OCI-M1 (cell line): ENCODE measurements at places on chromosomes 11 and 22.

- no peak for DNase-seq
These were observed 45.6 kb downstream of the C11orf58 start for GRCh38 chr11:16784097-16784496.

DNA sequence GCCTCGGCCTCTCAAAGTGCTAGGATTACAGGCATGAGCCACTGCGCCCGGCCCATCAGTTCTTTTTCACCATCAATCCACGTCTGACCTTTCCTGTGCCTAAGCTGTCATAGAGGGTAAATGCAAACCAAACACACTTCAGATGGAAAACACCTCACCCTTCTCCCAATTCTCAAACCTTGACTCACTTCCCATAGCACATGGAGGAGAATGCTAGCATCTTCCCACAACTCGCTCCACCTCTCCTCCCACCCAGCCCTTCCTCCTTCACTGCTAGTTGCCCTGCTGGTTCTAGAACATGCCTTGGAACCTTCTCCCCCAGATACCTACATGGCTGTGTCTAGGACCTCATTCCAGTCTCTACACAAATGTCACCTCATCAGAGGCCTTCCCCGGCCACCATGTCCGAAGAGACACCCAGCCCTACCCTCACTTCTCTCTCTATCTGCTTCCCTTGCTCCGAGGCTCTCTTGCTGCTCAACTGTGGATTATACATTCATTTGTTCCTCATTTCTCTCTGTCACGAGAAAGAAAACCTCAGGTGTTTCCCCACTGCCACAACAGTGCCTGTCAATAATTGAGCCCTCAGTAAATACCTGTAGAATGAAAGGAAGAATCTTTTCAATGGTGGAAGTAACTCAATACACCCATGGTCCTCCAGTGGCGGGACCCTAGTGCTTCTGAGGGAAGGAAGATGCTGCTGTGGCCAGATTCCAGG, 21.3 kb upstream of the NCF4 start:
- no peak for DNase-seq

- DNase-seq, result no peak
These were observed 942 bp upstream of the RPS6KA4 start for GRCh38 chr11:64357904-64358535.

GRCh38 chr11:8258784-8259183, 4.9 kb downstream of the LMO1 start:
- no peak for DNase-seq

DNA sequence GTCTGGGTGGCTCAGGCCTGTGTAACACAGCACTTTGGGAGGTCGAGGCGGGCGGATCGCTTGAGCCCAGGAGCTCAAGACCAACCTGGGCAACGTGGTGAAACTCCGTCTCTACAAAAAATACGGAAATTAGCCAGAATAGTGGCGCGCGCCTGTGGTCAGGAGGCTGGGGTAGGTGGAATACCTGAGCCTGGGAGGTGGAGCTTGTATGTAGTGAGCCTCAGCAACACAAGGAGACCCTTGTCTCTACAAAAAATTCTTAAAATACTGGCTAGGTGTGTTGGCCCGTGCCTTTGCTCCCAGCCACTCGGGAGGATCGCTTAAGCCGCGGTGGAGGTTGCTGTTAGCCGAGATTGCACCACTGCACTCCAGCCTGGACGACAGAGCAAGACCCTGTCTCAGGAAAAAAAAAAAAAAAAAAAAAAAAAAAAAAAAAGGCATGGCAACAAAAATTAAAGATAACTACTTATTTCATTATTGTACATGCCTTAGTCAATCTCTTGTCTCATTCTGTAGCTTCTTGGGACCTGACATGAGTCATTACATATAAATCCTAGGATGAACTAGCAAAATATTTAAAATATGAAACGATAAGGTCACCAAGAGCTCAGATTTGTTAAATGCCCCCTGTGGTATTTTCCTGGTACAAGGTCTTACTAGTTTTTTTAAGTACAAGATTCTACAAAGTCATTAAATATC, 1.1 kb downstream of the TAF1D start:
- peak; percentile 43 for DNase-seq

DNA sequence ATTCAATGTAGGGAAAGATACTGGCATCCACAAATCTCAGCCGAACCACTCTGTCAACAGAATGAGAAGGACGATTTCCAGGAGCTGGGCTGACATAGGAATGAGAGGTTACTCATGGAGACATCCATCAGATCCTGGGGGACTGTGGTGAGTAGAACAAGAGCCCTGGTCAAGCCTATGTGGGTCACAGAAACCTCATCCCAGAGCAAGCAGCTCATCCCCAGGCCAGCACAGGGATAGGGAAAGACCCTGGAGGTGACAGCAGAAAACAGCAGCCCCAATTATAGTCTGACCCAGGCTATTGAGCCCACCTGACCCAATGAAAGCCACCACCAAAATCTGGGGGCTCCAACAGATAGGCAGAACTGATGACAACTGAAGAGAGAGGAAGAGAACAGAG, 128.0 kb upstream of the SERPIND1 start:
- DNase-seq, result no peak

- peak; percentile 69 for DNase-seq
These were observed 30.9 kb downstream of the C22orf31 start for GRCh38 chr22:29030618-29031226.

DNA sequence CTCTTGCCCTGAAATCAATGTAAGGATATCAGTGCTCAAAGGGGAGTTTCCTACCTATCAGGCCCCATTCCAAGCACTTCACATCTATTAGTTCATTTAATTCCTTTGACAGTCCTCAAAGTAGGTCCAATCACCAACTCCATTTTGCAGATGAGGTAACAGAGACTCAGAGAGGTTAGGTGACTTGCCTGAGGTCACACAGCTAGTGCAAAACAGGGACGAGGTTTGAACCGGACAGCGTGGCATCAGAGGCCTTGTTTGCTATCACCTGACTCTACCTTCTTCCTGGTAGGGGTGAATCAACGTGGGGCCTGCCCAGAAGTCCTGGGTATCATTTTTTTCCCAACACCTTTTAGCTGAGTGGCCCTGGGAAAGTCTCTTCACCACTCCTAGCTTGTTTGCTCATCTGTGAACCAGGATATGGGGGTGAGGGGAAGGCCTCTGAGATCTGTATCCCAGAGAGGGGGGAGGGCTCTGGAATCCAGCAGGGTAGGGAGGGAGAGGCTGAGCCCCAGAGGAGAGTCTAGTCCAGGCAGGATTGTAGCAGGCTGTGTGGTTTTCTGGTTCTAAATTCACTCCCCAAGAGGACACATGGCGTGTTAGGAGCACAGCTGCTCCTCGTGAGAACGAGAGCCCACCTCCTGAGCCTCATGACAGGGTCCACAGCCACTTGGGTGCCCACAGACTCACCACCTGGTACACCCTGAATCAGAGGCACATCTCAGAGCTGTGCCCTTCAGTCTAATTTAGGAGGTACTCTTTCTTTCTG, 174.7 kb downstream of the MN1 start:
- DNase-seq, result no peak

DNA sequence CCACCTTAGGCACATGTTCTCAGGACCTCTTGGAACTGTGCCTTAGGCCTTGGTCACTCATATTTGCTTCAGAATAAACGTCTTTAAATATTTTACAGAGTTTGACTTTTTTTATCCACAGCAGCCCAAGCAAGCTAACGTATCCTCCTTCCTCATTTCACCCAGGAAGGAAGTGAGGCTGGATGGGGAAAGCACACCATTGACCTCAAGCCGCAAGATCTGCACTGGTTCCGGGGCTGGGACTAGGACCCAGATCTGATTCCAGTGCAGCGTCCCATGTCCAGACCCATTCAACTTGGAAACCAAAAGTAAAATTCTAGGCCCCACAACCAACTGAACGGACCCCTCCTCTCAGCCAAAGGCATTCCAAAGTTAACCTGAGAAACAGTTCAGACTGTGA, 2.4 kb upstream of the LGALS12 start:
- DNase-seq, result no peak

DNA sequence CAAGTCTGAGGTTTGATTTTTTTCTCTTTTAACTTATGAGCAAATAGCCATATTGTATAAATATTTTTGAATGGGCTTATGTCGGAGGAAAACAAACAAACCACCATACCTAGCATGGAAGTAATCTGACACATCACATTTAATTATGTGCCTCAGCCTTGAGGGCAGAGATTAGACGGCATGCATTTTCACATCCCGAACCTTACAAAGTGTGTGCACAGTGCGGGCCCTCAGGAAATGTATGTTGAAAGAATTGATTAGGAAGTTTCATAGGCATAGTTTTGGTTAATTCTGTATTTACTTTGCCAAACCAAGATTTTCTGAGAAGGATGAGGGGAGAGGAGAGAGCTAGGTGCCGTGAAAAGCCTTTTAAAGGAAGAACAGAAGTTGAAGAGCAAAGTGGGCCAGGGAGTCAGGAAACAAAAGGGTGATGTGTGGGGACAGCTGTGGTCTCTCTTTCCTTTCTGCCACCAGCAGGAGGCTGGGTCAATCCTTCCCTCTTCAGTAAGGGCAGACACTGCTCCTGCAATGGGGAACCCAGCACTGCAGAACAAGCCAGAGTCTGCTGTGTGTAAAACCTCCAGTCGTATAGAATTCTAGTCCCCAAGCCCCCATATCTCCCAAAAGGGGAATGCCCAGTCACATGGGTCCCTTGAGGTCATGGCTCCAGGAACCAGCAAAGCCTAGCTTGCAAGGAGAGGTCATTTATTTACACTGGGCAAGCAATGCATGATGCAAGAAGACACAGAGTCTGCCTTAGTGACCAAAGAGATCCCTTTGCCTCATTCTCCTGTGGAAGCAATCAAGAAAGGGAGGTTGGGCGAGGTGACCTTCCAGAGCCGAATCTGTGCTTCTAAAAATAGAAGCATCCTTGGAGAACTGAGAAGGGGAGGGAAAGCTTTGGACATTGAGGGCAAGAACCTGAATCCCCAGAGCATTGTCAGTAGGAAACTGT, 71.1 kb upstream of the OLFML1 start:
- DNase-seq, result no peak

DNA sequence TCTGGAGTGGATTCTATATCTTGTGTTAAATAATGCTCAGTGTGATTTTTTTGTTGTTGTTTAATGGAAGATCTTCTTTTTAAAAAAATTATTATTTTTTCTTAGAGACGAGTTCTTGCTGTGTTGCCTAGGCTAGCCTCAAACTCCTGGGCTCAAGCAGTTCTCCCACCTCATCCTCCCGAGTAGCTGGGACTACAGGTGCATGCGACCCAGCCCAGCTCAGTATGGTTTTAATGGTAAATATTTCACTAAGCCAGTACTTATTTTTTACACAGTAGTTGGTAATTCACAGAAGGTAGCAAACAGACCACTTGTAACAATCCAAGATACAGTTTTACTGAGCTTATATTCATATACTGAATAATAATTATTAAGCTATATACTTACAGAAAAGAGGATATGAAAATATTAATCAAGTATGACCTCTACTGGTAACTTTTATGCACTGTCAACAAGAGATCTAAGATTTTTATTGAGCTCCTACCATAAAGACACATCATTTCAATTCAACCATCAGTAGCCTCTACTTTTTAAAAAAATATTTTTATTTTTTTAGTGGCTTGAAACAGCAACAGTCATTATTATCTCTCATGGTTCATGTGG, 6.1 kb upstream of the CD59 start:
- peak; percentile 62 for DNase-seq

GRCh38 chr11:35211952-35212351, 73.0 kb downstream of the CD44 start:
- DNase-seq, result peak; percentile 9

GRCh38 chr22:23822101-23822671, 16.6 kb downstream of the DERL3 start:
- DNase-seq, result no peak

- no peak for DNase-seq
These were observed 193.6 kb downstream of the AASDHPPT start for GRCh38 chr11:106271086-106271485.

GRCh38 chr11:111378861-111379601, at the start of gene POU2AF1:
Gene POU2AF1, minus strand, starts transcription at chr11:111379275. Its CDS starts 98 bp downstream, at chr11:111379177.
- no peak for DNase-seq

GRCh38 chr22:47776329-47776728, 1013.9 kb downstream of the TBC1D22A start:
- DNase-seq, result no peak

- DNase-seq, result peak; percentile 54
These were observed 787.7 kb downstream of the NTM start for GRCh38 chr11:132158091-132158490.

DNA sequence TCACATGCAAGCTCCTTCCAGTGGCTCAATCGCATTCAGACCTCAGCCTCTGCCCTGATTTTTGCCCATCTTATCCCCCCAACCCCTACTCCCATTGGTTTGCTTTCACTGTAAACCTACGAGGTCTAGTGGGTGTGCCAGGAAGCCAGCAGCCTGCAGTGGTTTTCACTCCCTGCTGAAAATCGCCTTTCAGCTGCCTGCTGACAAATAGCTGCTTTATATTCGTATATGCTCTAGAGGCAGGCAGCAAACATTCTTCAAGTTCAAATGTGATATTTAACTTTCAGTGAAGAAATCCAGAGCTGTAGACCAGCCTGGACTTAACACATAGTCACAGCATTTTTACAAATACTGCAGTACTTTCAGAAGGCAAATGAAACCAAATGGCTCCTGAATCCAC, 92.8 kb upstream of the APOA1 start:
- peak; percentile 63 for DNase-seq

DNA sequence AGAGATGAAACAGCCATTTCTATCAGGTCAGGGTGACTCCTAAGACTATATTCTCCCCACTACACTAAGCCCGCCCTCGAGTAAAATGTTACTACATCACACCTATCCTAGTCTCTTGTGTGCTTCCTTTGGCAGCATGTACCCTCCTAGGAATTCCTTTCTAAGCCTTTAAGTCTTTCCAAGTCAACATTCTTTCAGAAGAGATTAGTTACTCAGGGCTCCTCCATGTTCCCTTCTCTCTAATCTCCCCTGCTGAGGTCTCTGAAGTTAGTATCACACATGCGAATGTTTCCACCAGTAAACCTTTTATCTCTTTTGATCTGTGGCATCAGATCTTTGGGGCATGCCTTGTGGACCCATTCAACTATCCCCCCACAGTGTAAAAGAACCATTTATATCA, 873.7 kb upstream of the FAT3 start:
- DNase-seq, result no peak

DNA sequence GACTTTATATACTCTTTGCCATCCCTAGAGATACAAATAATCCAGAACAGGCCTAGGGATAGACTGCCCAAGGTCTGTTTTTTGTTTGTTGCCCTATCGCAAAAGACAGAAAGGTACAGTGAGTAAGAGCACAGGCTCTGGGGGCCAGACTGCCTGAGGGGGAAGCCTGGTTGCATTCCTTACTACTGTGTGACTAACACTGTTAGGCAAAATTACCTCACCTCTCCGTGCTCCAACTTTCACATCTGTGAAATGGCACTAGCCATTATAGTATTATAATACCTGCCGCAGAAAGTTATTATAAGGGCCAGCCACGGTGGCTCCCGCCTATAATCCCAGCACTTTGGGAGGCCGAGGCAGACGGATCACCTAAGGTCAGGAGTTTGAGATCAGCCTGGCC, 14.5 kb downstream of the SLC35F2 start:
- no peak for DNase-seq

GRCh38 chr11:45860348-45860747, 13.1 kb downstream of the CRY2 start:
- DNase-seq, result no peak

- peak; percentile 72 for DNase-seq
These were observed 2354.7 kb upstream of the RAG2 start for GRCh38 chr11:38952698-38953097.

- DNase-seq, result peak; percentile 45
These were observed 175.3 kb downstream of the IGLL1 start for GRCh38 chr22:23404689-23405365.
